ENCODE measurements at places on chromosomes 1 and 21. TPM values are rescaled to one million over a fixed set of nuclear protein-coding genes. Genes with fewer than 3 reads are reported as not detected.

GRCh38 chr1:10914056-10914455, 98.4 kb upstream of the TARDBP start:
- no peak for DNase-seq

GRCh38 chr1:153261281-153262069, 2.0 kb downstream of the LORICRIN start:
- DNase-seq, result no peak

GRCh38 chr1:194975913-194976312, 1632.3 kb downstream of the KCNT2 start:
- DNase-seq, result no peak

DNA sequence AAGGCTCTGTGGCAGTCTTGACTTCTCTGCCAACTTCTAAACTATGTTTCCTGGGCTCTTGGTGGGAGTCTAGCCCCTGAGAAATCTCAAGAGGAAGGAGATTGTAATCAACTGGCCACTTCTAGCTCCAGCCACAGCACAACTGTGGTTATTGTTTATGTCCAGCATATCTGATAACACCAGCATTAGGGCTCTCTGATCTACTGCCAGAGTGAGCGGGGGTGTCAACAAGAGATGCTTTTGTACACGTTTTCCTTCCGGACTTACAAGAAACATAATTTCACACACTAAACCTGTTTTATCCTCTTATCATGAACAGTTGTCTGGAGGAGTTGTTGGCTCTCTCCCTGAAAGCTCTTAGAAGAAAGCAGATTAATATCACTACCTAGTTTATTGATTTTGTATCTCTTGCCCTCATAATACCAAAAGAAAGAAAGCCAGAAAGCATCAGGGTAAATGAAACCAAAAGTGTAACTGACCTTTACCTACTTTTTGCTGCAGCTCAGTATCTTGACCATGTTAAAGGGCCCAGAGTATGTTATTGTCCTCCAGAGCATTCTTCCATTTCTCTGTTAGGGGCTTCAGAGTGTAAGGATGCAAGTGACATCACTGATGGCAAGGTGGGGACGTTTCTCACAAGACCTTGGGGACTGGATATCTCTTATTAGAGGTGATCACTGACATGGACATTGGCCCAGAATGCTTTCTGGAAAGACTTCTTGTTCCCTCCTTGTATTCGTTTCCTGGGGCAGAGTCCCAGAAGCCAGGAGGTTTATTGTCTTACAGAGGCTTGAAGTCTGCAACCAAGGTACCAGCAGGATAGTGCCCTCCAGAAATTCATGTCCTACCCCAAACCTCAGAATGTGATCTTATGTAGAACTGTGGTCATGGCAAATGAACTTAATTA, 9.6 kb upstream of the SH2D1B start:
- DNase-seq, result no peak

DNA sequence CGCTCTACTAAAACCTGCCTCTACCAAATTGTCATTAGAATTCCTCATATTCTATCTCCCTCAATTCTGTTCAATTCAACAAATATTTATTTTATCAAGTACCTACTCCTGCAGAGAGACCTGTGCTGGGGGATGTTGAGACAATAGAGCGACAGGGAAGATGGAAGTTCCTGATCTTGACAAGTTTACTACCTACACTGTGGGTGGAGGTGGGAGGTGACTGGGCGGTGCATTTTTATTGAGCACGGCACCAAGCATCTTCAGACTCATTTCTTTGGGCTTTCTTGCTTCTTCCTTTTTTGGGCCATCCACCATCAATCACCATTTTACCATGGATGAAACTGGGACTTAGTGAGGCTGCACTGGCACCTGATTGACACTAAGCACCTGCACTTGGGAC, 61.3 kb downstream of the KIRREL1 start:
- no peak for DNase-seq

- no peak for DNase-seq
Measured at GRCh38 chr1:99268021-99268420, 3.7 kb downstream of the PLPPR4 start.

PTGER3 gene
- 143 TPM for total RNA-seq

DNA sequence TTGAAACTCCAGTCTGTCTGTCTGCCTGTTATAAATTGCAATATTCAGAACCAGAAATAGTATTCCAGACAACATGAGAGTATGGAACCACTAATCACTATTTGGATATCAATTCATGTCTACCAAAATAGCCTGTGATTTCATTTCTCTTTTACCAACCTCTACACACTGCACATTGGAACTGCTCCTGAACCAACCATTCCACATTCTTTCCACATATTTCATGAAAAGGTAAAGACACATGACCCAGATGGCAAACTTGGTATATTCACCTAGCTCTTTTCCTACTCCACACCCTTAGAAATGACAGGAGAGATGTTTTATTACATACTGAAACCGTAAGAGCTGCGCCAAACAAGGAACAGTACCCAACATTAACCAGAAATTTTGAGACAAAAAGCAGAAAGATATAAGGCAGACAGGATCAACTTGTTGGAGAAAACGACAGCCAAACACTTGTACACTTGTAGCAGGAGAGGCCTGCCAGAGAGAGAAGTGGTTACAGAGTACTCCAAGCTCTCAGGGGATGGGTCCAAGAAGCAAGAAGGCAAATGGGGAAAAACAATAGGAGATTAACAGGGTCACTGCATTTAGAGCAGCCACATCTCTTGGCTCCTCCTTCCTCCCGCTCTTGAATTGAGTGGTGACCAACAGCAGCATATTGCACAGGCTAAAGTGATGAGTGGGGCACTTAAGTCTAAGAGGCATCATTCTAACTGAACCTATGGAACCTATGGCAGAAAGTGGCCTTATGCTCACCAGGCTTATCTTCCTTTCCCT, 148.7 kb downstream of the SETD4 start:
- DNase-seq, result no peak

- no peak for DNase-seq
Measured at GRCh38 chr1:22176258-22176657, 33.4 kb upstream of the WNT4 start.

CATSPERE gene
- not detected for total RNA-seq

- DNase-seq, result no peak
Measured at GRCh38 chr1:26782521-26783212, 5.1 kb upstream of the PIGV start.

GRCh38 chr1:173590557-173590956, 12.3 kb downstream of the SLC9C2 start:
- DNase-seq, result no peak

GRCh38 chr1:84574936-84575335, 696 bp upstream of the CTBS start:
- DNase-seq, result no peak

GRCh38 chr1:213994888-213995287, 7.1 kb downstream of the PROX1 start:
- no peak for DNase-seq
